ENCODE measurements at places on chromosomes 11 and 22.

DNA sequence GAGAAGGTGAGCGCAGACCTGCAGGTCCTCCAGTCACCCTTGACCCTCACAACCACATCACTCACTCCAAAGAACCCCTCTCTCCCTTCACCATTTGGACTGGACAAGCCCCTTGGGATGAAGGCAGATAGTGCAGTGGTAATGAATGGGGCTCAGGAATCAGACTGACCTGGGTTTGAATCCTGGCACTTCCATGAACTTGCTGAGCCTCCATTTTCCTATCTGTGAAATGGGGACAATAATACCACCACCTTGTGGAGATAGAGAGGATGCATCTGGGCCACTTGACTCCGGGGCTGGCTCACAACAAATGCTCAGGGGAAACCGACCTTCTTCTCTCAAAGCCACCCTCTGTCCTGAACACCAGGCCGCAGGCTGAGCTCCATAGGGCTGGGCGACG is 178.1 kb downstream of the ST3GAL4 start:
- DNase-seq: no peak

DNA sequence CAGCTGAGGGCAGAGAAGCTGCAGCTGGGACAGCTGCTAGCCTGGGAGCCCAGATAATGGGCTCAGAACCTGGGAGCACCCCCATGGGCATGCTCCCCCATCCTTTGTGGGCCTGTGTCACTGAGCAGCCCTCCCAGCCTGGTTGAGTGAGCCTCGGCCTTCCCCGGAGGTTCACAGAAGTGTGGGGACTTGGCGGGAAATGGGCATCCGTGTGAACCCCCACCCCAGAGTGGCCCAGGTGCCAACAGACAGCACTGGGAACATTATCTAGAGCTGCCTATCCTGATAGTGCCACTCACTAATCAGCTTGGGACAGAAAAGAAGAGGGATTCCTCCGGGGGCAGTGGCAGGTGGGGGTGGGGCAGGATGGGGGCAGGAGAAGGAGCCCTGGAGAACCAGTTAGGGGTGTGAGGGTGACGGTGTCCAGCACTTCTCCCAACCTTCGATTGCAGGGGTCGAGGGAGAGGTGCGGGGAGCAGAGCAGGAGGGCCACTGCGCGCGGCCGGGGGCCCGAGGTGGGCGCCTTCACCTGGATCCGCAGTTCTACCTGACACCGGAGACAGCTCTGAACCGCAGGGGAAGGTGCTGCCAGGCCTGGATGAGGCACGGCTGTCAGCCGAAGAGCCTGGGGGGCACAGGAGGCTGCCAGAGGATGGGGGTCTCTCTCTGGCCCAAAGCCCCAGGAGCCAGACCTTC is 33.1 kb downstream of the FLRT1 start:
- no peak for DNase-seq

- DNase-seq: no peak
Observed at GRCh38 chr11:61907282-61907681, 10.1 kb downstream of the RAB3IL1 start.

DNA sequence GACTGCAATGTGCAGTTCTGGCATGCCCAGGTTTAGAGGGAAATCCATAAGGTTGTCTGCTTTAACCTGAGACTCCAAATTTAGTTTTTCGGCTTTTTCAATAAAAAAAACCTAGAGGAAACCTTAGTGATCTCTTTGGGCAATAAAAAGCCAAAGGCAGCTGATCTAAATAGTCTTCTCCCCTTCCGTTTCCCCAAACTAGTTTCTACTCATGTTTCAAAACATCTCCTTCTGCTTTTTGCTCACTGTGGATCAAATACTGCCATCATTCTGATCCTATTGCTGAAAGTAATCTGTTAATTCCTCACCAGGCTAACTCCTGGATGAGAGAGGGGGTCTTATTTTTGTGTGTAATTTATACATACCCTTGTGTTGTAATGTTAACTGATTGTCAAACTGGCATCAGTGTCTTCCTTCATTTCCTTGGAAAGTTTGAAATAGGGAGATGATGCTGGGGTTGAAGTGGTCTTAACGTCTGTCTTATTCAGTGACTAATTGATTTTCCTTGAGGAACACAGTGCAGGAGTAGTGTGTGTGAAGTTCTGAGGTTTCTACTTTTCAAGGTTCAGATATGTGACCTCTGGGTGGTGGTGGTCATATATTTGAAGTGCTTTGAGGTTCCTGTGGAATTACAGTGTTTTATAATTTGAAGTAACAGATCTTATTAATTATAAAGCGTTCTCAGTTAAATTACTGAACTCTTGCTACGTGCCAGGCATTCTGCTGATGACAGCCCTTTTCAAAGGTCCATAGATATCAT is 55.0 kb downstream of the ARHGAP42 start:
- no peak for DNase-seq

GRCh38 chr22:41943661-41944209 is 3.2 kb downstream of the CENPM start:
- DNase-seq: no peak

DNA sequence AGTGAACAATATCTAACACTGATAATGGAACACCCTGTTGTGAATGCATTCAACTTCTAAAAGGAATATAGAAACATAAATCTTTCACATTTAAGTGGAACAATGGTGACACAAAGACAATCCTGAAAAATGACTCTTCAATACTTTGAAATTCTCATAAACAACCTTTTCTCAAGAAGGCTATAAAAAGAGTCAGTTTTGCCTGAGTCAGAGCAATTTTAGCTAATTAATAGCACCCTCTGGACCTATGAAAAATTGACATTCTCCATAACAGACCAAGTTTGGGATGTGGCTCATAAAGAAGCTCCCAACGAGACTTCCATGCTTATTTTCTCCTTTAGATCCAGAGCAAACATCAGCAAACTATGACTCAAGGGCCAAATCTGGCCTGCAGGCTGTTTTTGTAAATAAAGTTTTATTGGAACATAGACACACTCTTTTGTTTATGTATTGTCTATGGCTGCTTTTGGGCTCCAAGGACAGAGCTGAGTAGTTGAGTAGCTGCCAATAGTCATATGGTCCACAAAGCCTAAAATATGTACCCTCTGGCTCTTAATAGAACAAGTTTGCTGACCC is 108.0 kb downstream of the MAML2 start:
- no peak for DNase-seq

- no peak for DNase-seq
Observed at GRCh38 chr11:103862802-103863174, 173.7 kb upstream of the DDI1 start.

GRCh38 chr11:104279587-104279986 is 115.6 kb upstream of the PDGFD start:
- no peak for DNase-seq

DNA sequence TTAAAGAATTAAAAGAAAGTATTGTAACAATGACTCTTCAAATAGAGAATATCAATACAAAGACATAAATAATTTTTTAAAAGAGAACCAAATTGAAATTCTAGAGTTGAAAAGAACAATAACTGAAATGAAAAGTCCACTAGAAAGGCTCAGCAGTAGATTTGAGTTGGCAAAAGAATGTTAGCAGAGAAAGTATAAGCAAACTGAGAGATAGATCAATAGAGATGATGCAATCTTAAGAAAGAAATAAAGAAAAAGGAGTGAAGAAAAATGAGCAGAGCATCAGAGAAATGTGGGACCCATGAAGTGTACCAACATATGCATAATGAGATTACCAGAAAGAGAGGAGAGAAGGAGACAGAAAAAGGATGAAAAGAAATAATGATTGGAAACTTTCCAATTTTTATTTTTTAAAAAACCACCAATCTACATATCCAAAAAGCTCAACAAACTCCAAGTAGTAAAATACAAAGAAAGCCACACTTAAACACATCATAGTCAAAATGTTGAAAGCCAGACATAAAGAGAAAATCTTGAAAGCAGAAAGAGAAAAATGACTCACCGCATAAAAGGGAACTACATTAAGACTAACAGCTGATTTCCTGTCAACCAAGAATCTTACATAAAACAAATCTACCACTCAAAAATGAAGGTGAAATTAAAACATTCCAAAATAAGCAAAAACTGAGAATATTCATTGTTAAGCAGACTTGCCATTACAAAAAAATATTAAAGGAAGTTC is 20.9 kb downstream of the NCF4 start:
- no peak for DNase-seq

DNA sequence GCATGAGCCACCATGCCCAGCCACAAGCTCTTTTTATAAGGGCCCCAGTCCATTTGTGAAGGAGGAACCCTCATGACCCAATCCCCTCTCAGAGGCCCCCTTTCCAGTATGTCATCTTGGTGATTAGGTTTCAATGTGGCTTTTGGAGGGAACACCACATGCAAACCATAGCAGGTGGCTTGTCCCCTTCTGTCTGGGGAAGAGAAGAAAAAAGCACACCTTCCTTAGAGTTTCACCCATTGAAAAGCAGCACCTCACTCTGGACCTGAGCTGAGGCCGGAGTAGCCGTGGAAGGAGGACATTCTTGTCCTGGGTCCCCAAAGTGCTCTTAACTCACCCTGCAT is 25.4 kb downstream of the NEAT1 start:
- no peak for DNase-seq
